ENCODE measurements at places on chromosomes 6 and 20.

DNA sequence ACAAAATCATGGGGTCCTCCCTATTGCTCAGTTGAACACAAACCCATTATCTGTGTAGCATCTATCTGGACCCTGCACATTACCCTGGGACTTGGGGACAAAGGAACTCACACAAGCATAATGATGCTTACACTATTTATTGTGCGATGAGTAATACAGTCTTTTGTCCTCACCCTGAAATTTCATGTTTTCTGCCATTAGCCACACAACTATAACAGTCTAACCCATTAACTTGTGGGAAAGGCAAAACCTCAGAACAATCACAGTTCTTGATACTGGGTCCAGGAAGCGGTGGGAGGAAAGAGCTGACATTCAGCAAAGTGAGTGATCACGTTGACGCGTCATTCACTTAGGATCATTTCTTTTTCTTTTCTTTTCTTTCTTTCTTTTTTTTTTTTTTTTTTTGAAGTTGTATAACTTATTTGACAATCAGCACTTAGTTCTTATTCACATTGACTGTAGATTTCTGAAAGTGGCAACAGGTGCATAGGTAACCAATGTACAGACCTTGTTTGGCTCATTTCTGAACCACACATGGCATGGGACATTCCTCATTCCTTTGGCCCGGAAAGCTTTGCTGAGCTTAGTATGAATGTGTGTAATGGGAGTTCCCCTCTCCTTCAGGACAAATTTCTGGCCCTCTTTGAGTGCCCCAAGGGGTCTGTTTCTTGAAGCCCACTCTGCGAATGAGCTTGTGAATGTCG lies 94.8 kb upstream of the CNKSR3 start:
- DNase-seq: no peak

DNA sequence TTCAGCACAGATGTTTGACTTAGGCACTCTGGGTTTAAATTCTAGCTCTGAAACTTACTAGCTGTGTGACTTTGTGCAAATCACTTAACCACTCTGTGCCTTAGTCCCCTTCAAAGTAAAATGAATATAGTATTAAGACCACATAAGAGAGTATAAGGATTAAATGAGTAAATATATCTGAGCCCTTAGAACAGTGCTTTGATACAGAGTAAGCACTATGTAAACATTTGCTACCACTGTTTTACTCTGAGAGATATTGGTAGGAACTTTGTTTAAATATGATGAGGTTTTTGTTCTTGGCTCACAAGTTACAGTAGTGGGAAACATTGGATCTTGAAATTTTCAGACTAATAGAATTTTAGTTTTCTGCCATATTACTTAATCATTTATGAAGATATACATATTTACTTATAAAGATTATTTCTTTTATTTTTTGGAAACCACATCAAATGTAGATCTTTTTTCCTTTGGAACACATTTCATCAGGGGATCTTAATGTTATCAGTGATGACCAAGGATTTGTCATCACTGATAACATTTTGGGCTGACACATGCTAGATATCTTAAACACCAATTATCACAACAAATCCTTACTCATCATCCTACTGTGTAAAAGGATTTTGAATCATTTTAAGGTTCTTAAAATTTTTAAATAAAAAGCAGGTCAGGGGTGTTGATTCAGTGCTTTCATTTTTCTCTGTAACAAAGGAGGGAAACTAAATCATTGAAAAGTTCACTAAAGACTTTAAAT lies 226.2 kb downstream of the EYA4 start:
- no peak for DNase-seq

DNA sequence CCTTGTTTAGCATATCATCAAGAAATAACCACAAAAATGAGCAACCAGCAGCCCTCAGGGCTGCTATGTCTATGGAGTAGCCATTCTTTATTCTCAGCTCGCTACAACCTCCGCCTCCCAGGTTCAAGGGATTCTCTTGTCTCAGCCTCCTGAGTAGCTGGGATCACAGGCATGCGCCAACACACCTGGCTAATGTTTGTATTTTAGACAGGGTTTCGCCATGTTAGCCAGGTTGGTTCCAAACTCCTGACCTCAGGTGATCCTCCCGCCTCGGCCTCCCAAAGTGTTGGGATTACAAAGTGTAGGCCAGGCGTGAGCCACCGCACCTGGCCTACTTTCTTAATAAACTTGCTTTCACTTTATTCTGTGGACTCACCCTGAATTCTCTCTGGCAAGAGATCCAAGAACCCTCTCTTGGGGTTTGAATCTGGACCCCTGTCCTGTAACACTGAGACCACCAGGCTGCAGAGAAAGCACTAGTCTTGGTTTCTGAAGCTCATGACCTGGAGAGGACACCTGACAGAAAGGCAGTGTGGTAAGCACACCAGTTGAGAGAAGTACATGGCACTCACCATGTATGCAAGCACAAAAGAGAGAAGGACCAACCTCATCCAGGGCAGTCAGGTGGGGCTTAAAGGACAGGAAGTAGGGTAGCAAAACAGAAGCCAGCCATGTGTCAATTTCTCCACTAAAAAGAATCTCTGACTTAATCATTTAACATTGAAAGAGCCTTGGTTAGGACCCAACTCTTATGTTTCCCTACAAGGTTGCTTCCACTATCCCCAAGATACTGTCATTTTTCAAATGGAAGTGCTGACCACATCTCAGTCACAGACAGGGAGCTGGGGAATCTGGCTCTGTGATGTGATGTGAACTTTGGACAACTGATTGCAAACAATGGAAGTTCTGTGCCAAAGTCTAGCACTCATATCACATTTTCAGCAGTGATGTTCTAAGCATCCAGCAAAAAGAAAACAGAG lies 97.4 kb upstream of the DST start:
- no peak for DNase-seq

- DNase-seq: no peak
Observed at GRCh38 chr20:21353236-21353635, 44.1 kb downstream of the NKX2-4 start.

DNA sequence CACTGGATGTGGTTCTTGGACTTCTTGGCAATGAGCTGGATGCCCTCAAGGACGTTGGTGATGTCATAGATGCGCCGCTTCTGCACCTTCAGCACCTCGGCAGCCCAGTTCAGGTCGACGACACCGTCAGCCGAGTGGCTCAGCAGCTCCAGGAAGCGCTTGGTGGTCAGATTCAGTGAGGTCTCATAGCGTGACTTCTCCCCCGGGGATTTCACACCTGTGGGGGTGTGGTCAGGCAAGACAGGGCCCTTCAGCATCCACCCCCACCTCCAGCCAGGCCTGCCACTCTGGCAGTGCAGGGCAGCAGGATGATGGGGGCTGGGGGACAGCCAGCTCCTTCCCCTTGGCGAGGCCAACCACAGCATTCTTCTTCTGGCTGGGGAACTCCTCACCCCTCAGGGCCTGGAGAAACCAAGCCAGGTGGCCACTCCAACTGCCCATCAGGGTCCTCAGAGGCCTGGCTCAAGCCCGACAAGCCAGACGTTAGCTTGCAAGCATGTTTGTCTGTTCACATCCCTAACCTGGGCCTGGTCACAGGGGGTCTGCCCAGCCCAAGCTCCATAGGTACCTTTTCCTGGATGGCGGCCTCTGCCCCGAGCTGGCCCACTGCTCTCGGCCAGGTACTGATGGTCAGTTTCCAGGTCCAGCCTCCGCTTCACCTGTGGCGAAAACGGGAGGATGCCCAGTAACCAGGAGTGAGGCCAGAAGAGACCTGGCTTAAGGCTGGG lies 5.7 kb upstream of the NECAB3 start:
- no peak for DNase-seq

GRCh38 chr20:25039697-25040437 lies 18.1 kb downstream of the ACSS1 start:
- no peak for DNase-seq
